ENCODE measurements at places on chromosomes 4 and X.

- DNase-seq: peak; percentile 80
These were observed at the start of gene BEX3 for GRCh38 chrX:103376118-103376978. Gene BEX3, plus strand, starts transcription at chrX:103376538. Its CDS starts 984 bp downstream, at chrX:103377522.

DNA sequence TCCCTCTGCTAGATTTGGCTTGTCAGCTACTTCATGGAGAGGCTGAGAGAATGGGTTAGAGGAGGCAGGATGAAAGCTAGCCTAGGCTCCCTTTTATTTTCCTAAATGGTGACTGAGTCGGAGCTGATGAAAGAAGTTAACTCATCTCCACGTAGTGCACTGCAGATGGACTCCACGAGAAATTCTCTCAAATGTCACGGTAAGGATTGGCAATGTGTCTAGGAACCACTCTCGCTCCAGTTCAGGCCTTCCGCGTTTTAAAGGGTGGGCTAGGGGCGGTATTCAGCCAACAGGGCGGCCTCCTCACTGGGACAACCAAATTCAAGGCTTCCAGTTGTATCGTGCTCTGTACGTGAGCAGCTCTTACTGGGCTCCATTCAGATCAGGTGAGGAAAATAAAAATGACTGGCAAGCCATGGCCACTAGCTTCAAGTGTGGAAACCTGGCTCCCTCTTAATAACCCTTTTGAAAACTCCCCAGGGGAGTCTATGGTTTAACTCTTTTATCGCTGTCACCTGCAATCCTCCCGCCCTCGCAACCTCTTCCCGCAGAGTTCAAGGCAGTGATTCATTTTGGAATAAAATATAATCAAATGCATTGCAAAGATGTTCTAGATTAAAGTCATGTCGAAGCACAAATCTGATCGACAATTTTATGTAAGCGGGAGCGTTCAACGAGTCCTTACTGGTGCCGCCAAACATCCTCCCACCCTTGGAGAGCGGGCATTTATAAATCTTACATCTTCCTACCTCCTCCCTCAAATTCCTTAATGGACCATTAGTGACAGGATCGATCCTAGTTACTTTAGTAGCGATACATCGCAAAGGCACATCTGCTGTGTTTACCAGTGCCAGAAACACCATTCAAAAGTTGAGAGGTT lies 1.2 kb downstream of the SPOCK3 start:
- DNase-seq: no peak

DNA sequence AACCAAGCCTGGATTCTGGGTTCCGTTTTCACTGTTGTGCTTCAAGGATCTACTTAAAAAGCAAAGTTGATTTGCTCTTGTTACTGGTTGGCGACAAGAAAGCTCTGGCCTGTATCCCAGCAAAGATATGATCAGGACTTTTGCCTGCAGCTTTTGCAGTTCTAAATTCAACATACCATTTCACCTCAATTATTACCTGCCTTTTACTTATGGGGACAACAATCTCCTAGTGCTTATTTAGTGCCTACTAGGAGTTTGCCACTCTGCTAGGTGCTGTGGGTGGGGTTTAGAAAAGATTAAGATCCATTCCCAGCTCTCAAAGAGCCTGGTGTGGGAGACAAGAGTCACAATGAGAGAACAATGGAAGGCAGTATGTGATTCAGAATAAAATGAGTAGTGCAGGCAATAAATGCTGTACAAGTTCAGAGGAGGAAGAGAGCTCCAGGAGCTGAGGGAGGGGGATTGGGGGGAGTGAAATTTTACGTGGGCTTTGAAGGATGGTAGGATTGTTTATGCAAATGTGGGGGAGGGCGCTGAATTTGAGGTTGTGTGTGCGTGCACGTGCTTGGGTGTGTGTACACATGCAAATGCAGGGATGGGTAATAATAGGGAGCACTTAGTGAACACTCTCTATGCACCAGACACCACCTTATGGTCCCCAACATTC lies 5.0 kb upstream of the TMEM164 start:
- DNase-seq: no peak

GRCh38 chr4:39319676-39320075 lies 46.5 kb downstream of the RFC1 start:
- no peak for DNase-seq

GRCh38 chr4:183300655-183301054 lies 19.4 kb downstream of the CLDN22 start:
- DNase-seq: no peak

DNA sequence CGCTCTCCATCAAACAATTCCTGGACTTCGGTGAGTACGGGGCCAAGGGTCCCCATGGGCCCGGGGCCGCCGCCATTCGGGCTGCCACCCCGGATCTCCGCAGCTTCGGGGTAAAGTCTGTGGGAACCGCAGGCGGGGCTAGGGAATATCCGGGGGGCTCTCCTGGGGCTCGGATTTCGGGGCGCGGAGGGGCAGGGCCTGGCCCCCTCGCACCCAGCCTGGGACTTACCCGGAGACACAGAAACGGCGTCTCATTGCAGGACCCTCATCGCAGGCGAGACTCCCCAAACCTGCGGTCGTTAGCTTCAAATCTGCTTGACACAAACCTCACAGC lies 413 bp downstream of the PDK3 start:
- DNase-seq: no peak

DNA sequence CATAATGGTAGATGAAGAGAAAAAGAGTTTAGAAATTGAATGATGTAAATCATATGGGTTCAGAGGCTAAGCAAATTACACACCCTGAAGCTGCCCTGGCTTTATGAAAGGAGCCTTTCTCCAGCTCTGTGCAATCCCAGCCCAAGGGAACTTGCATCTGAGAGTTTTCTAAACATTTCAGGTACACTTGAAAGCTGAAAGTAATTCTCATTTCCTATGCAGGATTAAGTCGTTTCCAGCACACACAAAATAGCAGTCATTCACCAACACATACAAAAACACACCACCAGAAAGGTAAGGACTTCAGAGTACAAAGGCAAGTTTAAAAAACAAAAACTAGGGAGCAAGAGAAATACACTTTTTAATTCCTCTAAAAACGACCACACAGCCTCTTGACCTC lies 1.7 kb downstream of the PDGFC start:
- no peak for DNase-seq

- DNase-seq: peak; percentile 80
These were observed at the start of gene SLC25A14 for GRCh38 chrX:130339408-130340222. Gene SLC25A14, plus strand, starts transcription at chrX:130339919. Its CDS starts 360 bp downstream, at chrX:130340279.

DNA sequence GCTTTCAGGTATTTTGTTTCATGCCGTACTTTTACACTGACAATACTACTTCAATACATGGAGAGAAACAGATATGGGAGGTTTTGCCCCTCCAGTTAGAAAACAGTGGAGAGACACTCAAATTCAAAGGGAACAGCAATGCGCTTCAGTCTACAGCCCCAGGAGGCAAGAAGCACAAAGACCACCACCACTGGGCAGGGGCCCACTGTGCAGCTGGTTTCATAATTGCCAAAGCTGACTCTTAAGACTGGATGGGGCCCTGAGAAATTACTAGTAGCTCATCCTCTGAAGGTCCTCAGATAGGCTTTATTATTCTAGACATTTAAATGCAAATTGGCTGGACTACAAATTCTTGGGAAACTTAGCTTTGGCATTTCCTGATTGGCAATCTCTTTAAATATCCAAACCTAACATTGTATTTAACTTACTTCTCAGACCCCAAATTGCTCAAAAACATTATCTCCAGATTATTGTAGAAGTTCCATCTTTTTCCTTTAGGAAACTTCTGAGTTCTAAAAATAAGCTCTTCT lies 85.9 kb upstream of the GPR34 start:
- DNase-seq: no peak

GRCh38 chr4:18041114-18041513 lies 19.6 kb upstream of the LCORL start:
- DNase-seq: no peak

GRCh38 chr4:36081185-36081584 lies 163.1 kb downstream of the ARAP2 start:
- DNase-seq: no peak

DNA sequence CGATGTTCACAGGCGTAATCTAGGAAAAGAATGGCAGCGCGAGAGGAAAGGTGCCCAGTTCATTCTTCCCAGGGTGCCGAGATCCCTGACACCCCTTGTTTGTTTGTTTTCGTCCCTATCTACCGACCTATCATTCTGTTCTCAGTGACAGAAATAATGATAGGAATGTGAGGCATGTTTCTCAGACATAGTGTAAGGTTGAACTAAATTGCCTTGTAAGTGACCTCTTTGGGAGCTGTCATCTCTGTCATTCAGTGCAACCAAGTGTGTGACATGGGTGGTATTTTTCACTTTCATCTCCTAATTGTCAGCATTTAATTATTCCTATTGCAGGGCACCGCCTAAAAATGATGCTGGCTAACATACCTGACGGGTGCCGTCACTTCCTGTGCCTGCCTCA lies 24.4 kb downstream of the CLDN22 start:
- DNase-seq: no peak

DNA sequence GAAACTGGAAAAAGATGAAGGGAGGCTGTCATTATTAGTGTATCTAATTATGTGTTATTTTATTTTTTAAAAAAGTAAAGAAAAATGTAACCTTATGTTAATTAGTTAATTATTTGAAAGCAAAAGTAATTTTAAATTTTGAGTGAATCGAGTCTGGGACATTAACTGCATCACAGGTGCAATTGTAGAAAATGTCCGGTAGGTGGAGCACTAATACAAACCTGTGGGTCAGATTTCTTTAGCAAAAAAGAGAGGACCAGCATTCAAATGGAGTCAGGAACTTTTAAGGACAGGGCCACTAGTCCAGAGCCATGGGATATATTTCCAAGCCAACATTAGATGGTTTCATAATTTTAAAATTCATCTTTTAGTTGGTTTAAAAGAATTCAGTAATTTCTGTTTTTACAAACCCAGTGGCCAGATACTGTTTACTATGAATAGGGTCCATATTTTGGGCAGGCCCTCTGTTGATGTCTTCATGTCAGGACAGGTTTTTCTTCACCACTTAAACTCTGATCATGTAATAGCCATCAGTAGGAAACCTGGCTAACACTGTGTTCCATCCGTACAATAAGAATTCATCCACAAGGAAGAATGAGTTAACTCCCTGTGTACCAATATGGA lies 27.2 kb downstream of the BST1 start:
- no peak for DNase-seq

DNA sequence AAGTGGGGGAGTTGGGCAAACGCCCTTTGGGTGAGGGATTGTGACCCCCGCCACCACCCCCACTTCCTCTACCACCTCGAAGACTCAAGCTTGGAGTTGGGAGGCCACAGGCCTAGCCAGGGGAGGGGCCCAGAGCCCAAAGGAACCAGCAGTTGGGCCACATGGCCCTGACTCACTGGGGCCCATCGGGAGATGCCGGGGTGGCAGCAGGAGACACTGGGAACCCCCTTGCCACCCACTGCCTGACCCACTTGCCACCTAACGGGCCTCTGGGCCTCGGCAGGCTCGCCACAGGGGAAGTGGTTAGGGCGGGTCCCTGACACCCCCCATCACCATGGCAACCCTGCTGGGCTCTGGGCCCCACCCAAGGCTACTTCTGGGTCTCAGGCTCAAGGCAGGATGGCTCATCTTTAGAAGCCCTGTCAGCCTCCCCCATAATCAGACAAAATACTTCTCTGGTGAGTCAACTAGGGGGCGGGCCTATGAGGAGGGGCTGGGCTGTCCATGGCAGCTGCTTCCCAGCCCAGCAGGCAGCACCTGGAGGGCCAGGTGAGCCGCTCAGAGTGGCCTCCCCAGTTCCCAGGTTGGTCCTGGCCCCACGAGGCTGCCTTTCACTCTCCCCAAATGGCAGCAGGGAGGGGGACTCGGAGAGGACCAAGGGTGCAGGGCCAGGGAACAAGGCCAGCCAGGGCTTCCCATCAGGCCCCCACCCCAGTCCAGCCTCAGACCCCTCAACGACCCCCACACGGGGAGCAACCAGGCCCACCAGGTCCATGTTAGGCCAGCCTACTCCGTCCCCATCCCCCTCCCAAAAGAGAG lies 5.6 kb downstream of the FLNA start:
- no peak for DNase-seq

GRCh38 chr4:138871555-138871875 lies 144.1 kb upstream of the NOCT start:
- DNase-seq: no peak

DNA sequence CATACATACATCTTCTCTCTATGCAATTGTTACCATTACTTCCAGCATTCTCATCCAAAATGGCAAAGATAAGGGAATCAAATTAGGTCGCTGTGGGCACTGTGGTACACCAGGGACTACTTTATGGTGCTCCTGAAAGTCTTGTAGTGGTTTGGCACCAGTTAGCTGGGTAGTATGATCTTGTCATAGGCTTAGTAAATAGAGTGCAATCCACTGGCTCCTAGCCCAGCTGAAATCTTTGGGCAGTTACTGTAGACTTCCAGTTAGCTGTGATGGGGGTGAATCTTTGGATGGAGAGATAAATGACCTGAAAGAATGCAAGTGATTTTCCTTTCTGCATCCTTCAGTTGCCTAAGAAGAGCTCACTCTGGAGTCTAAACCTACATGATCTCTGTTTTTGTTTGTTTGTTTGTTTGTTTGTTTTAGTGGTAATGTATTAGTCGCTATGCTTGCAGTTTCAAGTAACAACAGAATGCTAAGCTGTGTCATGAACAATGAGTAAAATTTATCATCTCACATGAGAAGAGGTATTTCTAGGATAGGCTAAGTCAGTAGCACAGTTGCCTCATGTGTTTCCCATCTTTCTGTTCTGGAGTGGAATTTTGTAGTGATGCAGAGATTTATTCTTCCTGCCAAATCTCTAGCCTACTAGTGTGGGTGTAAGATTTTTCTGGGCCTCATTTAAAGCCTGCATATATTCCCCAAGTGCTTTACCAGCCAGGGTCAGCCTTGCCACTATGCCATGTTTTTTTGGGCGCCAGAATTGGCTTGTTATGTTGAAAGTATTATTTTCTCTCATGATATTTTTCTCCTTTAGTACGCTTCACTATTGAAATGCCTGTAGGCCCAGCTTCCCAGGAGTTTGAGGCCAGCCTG lies 24.2 kb downstream of the HERC3 start:
- no peak for DNase-seq

GRCh38 chrX:155871934-155872333 lies 9.2 kb upstream of the VAMP7 start:
- no peak for DNase-seq

DNA sequence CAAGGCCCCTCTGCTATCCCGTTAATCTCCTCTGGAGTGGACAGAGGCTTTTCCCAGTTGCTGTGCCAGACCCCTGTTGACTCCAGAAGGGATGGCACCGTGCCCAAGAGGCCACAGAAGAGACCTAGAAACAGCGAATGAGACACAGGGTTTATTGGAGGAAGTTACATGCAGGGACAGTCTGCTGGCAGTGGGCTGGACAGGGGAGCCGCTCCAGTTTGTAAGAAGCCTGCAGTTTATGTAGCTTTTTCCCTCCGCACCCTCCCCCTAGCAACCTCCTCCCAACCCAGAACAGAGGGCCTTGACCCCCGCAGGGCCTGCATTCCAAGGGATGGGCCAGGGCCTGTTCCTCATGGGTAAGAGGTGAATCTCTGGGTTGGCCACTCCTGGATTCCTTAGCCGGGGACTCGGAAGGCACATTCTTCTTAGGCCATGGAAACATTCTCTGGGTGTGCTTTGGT lies 216.8 kb upstream of the PSAPL1 start:
- no peak for DNase-seq

DNA sequence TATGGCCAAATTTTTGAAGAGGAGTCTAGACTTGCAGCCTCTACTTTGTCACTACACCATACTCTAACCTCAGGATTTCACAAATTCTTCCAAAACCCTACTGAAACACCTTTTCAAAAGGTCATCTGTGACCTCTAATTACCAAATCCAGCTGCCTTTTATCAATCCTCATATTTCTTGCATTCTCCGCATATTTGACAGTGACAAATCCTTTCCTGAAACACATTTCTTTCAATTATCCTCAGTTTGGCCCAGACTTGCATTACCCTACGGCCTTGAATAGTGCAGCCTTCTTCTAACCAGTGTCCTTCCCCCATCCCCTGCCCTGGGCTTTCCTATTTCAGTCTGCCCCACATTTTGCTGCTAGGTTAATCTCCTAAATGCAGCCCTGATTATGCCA lies 25.5 kb downstream of the MID2 start:
- no peak for DNase-seq
